ENCODE measurements at places on chromosomes 11 and 22. TPM values are rescaled to one million over a fixed set of nuclear protein-coding genes. Genes with fewer than 3 reads are reported as not detected.

- H3K36me3 ChIP-seq, result no peaks in the 10 kb centered on the region
- peaks cover 18% of the 10 kb centered on the region for H3K4me1 ChIP-seq
- DNase-seq, result no peak
- no peak overlapping the region for H3K27ac ChIP-seq
- H3K27me3 ChIP-seq, result peaks cover 19% of the 10 kb centered on the region
- H3K4me3 ChIP-seq, result no peak overlapping the region
Measured at GRCh38 chr22:42371099-42371498, 61.1 kb downstream of the NFAM1 start.

DNA sequence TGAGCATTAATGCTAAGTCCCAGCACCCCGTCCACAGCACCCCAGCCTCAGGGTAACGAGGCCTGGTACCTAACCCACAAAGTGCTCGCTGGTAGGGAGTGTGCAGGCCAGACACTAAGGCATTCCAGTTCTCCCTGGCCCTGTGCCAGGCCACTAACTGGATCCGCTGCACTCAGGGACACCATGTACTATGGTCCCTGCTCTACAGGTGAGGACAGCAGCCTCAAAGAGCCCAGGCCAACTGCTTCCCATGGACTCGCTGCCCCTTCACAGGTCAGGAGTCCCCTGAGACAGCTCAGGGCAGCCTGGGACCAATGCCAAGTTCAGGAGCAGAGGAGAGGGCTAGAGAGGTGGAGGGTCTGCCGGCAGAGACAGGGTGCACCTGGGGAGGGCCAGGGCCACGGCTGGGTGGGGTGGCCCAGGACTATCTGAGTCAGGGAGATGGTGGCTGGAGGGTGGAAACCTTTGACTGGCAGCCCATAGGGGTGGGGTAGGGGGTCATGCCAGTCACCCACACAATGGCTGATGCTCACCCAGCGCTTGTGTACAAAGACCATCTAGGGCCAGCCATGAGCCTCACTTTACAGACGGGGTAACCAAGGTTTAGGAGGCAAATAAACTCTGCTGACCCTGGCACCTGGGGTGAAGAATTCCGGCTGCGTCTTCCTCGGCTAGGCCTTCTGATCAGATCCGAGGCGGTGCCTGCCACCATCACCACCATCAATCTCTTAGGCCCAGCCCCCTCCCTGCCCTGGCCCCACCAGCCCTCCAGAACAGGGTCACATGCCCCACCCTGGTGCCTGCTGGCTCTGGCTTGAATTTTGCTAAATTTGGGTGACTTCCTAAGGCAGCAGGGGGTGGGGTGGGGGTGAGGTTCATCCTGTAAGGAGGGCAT, 5.6 kb downstream of the OSBPL5 start:
- no peak for DNase-seq
- H3K27ac ChIP-seq, result no peak overlapping the region
- no peak overlapping the region for H3K4me3 ChIP-seq
- peaks cover 27% of the 10 kb centered on the region for H3K4me1 ChIP-seq
- peaks cover 2% of the 10 kb centered on the region for H3K36me3 ChIP-seq
- peaks cover 7% of the 10 kb centered on the region for H3K27me3 ChIP-seq

DNA sequence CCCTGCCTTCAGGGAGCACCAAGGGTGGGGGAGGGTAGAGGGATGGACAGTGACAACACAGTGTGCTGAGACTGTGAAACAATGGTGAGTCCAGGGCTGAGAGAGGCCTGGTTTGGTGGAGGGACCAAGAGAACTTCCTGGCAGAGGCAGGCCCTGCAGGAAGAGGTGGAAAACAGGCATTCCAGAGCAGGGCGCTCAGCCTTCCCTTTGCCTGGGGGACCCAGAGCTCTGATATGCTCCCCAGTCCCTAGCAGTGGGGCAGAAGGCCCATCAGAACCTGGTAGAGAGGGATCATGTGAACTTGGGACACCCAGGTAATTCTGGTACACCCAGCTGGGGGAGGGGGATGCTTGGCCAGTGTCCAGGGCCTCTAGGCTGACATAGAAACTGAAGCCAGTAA, 17.2 kb upstream of the UVRAG start:
- no peak overlapping the region for H3K27ac ChIP-seq
- H3K36me3 ChIP-seq, result no peaks in the 10 kb centered on the region
- no peaks in the 10 kb centered on the region for H3K4me1 ChIP-seq
- no peaks in the 10 kb centered on the region for H3K27me3 ChIP-seq

DNA sequence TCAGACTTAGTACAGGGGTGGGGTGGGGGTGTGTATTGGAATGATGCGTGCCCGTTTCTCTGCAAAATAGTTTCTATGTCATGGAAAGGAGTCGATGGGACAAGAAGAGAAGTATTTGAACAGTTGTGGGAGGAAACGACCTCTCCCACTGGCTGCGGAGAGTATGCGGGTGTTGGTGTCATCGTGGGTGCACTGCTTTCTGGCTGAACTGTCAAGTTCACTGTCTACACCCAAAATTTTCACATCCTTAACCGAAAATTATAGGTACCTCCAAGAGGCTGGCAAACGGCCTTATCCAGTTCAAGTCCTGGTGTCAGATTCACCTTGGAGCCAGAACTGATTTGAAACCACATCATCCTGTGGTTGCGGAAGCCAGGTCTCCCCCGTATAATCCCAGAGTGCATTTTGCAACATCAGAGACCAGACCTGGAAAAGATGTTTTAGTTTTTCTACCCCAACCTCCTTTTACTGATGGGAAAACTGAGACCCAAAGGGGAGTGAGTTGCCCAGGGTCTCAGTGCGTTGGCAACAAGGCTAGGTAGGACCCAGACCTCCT, 497 bp upstream of the SSRP1 start:
- DNase-seq, result peak; percentile 28
- peaks cover 4% of the 10 kb centered on the region for H3K27me3 ChIP-seq
- H3K4me3 ChIP-seq, result peak overlapping the region; percentile 99
- peaks cover 35% of the 10 kb centered on the region for H3K36me3 ChIP-seq

DNA sequence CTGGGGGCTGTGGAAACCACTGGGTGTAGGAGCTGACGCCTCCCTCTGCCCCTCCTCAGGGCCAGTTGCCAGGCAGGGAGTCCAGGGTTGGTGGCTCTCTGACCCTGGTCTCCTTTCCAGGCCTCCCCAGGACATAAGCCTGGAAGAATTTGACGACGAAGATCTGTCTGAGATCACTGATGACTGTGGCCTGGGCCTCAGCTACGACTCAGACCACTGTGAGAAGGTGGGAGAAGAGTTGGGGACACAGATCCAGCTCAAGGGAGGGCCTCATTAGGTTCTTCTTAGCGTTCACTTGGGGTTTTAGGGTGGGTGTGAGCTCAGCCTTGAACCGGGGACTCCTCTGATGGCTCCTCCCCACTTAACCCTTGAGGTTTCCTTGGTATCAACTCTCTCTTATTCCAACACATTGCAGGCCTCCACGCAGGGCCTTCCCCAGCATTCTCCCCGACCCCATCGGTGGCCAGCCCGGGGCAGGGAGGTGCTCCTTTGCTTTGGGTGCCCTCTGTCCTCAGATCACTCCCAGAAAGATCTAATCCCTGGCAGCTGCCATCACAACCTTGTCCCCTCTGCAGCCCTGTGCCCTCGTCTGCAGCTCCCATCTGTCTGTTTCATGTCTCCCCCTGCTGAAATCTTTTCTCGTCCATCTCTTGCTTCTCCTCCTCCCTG, 1.2 kb downstream of the MAPK8IP2 start:
- no peak for DNase-seq
- H3K36me3 ChIP-seq, result no peaks in the 10 kb centered on the region
- H3K4me1 ChIP-seq, result peaks cover 7% of the 10 kb centered on the region
- peaks cover 56% of the 10 kb centered on the region for H3K27me3 ChIP-seq
- no peak overlapping the region for H3K27ac ChIP-seq

DNA sequence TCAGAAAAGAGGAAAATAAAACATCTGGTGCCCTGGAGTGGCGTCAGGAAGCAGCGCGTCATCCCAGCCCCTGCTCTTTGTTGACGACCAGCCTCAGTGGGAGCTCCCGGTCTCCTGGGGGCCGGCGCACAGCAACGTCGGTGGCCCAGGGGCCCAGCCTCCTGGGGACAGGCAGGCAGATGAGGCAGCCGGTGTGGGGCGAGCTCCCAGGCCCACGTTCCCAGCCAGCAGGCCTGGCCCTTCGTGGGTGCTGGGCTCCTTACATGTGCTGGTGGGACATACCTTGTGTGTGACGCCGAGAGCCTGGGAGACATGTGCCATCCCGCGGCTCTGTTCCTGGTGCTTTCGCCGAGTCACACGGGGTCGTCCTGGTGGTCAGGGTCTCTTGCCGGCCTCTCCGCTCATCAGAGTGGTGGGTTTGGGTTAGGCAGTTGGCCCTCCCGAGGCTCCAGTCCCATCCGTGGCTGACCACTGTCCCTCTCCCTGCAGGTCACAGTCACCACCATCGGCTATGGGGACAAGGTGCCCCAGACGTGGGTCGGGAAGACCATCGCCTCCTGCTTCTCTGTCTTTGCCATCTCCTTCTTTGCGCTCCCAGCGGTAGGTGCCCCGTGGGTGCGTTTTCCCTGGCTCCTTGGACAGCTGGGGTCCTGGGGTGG, 116.7 kb downstream of the KCNQ1OT1 start:
- DNase-seq, result no peak
- H3K27me3 ChIP-seq, result no peaks in the 10 kb centered on the region
- H3K27ac ChIP-seq, result no peak overlapping the region
- no peaks in the 10 kb centered on the region for H3K4me1 ChIP-seq

DNA sequence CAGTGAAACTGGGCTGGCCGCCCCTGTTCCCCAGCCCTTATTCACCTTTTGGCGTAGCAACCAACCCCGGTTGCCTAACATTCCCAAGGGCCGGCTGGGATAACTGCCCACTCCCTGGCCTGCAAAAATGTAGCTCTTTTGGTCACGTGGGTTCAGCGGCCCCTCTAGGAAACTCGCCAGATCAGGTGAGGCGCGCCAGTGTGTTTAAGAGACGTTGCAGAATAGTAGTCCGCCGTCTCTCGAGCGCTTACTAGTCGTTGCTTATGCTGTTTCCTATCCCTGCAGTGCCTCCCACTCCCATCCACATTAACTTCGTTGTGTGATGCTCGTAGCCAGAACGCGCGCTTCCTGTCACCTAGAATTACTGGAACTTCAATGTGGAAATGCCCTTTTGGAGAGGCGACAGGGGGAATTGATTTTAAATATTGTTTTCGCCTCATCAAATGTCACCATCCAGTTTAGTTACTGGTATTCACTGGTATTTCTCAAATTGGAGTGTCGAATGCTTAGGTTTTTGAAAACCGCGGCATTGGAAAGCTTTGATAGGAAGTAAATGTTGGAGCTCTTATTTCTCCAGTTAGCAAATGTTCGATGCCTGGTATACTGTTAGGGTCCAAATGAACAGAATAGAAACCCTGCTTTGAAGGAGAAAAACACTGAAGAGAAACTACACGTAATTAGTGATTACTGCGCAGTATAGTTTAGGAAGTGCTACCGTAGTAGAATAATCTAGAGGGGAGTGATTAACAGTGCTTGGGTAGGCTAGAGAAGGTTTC, 823 bp downstream of the CEP57 start:
- peaks cover 47% of the 10 kb centered on the region for H3K4me1 ChIP-seq
- H3K4me3 ChIP-seq, result peak overlapping the region; percentile 97
- peak overlapping the region; percentile 100 for H3K27ac ChIP-seq
- peaks cover 40% of the 10 kb centered on the region for H3K36me3 ChIP-seq

- peaks cover 16% of the 10 kb centered on the region for H3K36me3 ChIP-seq
- no peak overlapping the region for H3K27ac ChIP-seq
- H3K4me3 ChIP-seq, result no peak overlapping the region
- DNase-seq, result no peak
- H3K27me3 ChIP-seq, result no peaks in the 10 kb centered on the region
Measured at GRCh38 chr11:8699903-8700302, 17.3 kb downstream of the RPL27A start.

GRCh38 chr11:123525511-123525918, 95.4 kb downstream of the GRAMD1B start:
- no peak overlapping the region for H3K4me3 ChIP-seq
- no peaks in the 10 kb centered on the region for H3K27me3 ChIP-seq
- no peaks in the 10 kb centered on the region for H3K4me1 ChIP-seq
- no peak overlapping the region for H3K27ac ChIP-seq
- no peaks in the 10 kb centered on the region for H3K36me3 ChIP-seq

Gene CD6
- total RNA-seq, result 169 TPM

Gene OR52E1
- total RNA-seq, result not detected
